ENCODE measurements at places on chromosomes 7 and 10.

DNA sequence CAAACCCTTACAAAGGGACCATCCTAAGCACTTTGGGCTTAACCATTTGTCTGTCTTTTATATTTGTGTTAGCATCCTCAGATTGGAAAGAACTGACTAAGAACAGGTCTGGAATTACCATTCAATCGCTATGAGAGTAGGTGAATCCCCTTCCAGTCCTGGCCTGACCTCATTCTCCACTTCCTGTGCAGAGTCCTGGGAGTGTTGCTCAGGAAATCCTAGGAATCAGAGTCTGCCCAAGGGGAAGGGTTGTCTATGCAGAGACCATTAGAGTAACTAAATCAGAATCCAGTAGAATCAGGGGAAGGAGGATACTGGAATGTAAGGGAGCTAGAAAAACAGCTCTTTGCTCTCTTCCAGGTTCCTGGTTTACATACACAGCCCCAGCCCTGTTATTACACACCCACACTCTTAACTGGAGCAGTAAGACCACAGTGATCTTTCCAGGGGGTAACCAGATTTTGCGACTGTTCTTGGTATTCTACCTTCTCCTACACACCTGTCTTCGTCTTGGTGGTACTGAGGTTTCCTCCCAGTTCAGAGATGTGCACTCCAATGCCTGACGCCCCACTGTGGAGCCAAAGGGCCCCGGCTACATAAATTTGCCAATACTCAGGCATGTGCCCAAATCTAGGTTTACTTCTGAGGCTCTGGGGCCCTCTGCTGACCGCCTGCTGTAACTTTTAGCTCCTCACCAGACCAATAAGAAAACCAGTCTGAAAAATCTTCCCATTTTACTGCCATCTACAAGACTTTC lies 103.7 kb downstream of the RNF216 start:
- no peak for DNase-seq

DNA sequence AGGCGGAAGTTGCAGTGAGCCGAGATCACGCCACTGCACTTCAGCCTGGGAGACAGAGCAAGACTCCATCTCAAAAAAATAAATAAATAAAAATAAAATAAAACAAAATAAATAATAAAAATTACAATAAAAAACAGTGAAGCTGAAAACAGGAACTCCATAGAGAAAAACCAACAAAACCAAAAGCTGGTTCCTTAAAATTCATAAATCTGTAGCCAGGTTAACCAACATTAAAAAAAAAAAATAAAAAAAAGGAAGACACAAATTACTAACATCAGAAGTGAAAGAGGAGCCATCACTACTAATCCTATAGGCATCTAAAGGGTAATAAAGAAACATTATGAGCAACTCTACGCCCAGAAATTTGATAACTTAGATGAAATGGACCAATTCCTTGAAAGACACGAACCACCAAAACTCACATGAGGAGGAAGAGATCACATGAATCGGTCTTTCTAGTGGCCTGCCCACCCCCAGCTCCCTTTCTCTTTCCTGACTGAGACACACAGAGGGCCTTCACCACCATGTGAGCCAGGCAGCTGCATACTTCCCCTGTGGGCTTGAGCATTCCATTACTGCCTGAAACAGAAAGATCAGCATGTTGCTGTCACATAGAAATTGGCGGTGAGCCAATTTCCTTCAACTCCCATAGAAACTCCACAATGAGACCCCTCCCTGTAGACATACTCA lies 208.7 kb downstream of the MAD1L1 start:
- no peak for DNase-seq

DNA sequence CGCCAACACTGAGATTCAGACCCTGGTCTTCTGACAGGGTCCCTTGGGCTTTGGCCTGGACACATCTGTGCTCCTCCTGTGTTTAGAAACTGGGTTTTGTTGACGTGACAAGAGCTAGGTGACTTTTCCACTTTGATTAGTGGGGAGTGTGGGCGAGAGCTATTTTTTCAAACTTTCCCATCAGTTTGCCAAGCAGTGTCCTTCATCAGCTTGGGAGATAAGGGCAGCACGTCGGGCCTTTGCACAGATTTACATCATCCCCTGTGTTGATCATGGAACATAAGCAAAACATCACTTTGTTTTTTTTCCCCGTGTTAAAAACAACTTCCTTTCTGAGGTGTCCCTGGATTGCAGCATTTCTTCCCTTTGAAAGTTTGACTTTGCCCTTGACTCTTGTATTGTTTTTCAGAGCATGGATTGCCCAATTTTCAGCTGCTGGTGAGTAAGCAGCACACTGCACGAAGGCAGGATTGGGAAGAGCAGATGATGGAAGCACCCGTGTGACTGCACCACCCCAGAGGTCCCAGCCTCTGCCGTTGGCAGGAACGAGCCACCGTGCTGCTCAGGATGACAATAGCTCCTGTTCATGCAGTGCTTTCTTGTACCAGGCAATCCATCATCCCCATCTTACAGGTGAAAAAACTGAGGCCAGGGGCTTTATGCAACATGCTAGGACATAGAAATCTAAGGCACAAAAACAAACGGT lies 6.4 kb upstream of the IGFBP1 start:
- DNase-seq = no peak

- no peak for DNase-seq
Measured at GRCh38 chr10:34041871-34042270, 707.4 kb upstream of the NRP1 start.

DNA sequence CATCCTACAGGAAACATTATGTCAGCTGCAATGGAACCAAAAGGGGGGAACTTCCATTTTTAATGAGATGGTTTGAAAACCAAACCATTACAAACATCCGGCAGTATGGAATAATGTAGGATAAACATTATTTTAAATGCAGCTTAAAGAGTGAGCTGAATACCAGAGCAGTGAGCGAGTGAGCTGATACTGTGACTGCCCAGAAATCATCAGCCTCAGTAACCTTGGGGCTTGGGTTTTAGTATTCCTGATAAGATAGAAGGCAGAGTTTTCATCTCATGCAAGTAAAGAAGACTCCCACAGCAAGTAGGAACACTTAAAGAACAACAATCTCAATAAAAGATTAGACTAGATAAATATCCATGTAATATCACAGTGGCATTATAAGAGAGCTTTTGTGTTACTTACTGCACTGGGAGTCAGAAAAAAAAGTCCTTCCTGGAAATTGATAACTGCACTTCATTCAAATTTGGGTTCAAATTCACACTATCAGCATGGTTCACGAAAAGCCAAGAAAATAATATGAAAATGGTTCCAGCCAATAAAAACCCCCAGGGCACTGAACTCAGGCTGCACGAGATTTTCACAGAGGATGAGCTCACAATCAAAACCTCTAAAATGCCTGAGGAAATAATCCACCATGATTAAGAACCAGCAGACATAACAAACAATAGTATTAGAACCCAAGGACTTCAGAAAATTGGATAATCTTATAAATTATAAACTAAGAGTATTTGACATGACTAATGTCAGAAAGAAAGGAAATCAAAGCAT lies 115.7 kb downstream of the MTPAP start:
- DNase-seq = no peak

DNA sequence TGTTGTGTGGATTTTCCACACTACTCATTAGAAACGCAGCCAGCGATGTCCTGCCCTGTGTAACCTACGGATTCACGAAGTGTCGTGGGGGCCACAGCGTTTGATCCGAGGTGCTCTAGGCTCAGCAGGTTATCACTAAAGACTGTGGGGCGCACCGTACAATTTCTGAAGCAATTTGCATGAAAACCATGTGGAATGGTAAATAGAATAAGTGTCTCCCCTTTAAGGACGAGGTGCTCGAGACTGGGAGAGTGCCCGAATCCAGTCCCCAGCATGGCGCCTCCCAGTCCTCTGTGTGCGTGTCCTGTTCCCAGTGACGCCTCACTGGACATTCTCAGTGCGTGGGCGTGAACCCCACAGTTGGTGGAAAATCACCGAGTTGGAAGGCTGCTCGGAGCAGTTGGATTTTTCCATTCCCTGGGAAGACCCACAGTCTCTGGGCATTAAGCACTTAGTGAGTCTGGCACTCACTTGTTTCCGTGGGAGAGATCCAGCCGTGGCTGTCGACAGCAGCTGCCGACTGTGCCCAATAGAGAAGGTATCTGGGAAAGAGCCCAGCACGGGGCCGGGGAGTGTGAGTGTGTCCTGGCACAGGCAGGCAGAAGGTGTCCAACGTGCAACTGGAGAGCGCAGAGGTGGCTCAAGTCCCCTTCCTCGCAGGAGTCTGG lies 37.0 kb downstream of the PFKP start:
- DNase-seq = no peak
